ENCODE measurements at places on chromosomes 3 and 15.

DNA sequence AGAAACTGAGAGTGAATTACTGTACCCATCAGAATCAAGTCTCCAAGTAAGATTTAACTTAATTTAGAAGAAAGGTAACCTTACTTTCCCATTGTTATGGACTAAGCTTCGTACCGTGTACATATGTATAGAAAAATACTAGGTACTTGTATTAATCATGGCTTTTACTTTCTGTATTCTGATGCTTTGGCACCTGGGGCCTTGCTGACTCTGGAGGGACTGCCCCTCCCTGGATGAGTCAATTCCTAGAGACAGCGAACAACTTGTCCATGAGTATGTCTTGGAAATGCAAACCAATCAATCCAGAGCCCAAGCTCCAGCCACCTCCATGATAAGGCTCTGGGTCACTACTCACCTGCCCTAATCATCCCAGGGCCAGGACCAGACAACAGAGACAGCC is 50.0 kb upstream of the DGKG start:
- DNase-seq = no peak

DNA sequence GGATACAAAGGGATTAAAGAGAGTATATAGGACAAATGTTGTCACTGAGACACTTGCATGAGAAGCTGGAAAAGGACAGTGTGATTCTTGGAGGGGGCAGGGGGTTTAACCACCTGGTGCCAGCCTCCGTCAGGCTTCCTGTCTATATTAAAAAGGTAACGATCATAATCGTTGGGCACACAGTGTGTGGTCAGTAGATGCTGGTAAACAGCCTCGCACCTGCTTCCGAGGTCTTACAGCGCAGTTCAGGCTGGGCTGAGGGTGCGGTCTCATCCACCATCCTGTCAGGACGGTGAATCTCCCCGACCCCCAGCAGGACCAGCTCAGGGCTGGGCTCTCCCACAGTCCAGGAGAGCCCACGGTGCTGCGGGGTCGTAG is 47.7 kb upstream of the SMAD6 start:
- no peak for DNase-seq

GRCh38 chr3:10459954-10460754 is 45.2 kb downstream of the ATP2B2 start:
- DNase-seq = peak; percentile 75

DNA sequence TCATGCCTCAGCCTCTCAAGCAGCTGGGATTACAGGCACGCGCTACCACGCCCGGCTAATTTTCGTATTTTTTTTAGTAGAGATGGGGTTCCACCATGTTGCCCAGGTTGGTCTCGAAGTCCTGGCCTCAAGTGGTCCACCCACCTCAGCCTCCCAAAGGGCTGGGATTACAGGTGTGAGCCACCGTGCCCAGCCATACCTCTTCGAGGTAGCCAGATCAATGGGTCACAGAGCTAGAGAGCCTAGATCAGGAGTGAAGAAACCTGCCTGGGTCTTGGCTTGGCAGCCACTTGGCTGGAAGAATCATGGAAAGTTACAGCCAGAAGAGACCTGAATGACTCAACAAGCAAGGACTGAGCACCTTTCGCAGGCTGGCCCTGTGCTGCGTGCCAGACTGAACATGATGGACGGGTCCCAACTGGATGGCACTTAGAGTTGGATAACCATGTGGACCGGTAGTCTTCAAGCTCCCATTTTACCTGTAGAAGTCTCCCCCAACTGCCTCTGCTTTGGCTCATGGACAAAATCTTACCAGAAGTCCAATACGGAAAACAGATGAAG is 29.7 kb downstream of the GNB5 start:
- no peak for DNase-seq

GRCh38 chr15:26287381-26287780 is 424.3 kb upstream of the ATP10A start:
- no peak for DNase-seq

- DNase-seq = no peak
Measured at GRCh38 chr3:106929081-106929480, 448.2 kb upstream of the CCDC54 start.

- no peak for DNase-seq
Measured at GRCh38 chr15:79208179-79208578, 74.3 kb upstream of the ANKRD34C start.

DNA sequence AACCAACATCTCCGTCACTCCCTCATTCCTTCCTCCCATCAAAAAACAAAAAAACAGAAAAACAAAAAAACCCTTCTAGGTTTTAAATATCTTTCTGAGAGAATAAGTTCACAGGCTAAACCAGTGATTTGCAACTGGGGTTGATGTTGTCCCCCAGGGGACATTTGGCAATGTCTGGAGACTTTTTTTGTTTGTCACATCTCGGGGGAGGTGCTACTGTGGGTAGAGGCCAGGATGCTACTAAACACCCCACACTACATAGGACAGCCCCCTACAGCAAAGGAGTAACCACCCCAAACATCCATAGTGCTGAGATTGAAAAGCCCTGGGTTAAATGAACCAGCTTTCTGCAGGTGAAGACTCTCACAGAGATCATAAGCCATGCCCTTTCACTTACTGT is 17.0 kb upstream of the PROK2 start:
- no peak for DNase-seq

GRCh38 chr15:100834731-100835130 is 44.9 kb upstream of the ALDH1A3 start:
- DNase-seq = no peak

DNA sequence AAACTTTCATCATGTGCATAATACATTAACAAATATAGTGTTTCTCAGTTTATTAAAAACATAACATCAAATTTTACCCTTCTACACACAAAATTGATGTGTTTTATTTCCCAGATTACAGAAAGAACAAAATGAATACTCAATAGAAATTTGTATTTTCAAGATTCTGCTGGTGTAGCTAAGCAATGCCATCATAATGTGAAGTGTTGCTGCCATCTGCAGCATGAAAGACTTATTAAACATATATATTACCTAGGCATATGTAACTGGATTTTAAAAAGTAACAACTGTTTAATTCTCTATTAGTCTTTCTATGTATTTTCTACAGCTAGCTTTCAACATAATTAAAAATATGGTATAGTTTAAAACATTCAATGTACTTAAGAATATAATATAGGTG is 27.5 kb downstream of the PLSCR5 start:
- DNase-seq = peak; percentile 62

DNA sequence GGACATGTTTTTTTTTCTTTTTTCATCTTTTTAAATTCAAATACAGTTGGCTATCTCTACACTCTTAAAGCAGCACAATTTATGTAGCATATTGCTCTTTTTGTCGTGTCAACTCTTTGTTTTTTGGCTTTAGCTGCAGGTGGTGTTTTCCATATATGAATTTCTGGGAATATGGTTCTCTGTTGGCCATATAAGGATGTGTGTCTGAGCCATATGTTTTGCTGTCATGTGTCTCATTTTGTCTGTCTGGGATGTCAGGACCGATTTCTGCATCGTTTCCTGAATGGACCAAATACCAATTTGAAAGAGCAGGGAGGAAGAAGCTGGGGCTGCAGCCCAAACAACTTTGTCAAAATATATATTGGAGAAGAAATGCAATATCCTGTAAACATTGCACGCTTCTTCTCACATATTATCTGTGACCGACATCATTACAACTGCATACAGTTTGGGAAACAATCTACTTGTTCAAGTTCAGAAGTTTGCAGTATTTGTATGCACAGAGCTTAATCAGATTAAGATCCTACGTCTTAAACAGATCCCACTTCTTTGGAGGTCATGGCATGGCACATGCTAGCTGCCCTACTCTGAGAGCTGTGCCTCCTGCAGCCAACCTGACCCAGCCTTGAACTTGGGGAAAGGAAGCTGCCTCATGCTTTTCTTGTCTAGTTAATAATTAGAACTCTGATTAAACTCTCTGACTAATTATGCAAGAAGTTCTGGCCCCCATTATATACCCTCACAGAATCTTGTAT is 4.0 kb upstream of the SATB1 start:
- DNase-seq = no peak

GRCh38 chr3:156620901-156621300 is 53.5 kb upstream of the TIPARP start:
- no peak for DNase-seq

GRCh38 chr3:81394651-81395524 is 366.6 kb downstream of the GBE1 start:
- DNase-seq = no peak

DNA sequence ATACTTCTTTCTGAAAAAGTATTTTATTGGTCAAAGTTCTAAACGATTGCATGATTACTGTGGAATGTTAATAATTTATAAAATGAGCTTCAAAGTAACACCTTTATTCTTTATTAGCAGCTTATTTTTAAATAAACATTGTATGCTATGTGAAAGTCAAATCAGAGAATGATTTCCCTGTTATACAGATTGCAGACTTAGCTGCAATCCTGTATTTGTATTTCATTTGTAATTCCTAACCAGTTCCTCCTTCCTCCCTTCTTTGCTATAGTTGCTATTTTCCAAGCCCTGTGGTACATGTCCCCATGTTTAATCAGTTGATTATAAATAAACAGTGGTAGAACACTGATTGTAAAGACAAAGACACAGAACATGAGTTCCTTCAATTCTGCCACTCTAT is 42.4 kb upstream of the C15orf39 start:
- DNase-seq = no peak

DNA sequence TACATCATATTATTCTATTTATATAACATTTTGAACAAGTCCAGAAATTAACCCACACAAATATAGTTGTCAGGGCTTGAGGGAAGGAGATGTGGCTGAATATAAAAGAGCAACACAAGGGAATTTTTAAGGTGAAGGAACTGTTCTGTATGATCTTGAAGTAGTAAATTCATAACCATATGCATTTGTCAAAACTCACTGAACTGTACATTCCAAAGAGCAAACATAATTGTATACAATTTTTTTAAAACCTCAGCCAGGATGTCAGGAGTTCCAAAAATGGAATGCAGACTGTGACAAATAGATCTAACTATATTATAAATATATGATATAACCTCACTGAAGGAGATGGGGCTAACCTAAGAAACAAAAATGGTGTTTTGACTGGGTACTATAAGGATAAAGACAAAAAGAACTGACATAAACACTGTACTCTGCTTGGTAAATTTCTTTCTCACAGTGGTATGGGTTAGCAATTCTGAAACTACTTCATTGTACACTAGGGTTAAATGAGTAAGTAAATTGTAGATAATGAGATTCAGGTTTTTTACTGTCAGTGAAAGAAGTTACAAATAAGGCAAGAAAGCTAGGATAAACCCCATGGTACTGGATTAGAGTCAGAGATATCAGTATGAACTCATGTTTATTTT is 14.4 kb downstream of the GOLGB1 start:
- DNase-seq = no peak

- peak; percentile 16 for DNase-seq
Measured at GRCh38 chr3:144586382-144586781, 614.8 kb downstream of the DIPK2A start.

DNA sequence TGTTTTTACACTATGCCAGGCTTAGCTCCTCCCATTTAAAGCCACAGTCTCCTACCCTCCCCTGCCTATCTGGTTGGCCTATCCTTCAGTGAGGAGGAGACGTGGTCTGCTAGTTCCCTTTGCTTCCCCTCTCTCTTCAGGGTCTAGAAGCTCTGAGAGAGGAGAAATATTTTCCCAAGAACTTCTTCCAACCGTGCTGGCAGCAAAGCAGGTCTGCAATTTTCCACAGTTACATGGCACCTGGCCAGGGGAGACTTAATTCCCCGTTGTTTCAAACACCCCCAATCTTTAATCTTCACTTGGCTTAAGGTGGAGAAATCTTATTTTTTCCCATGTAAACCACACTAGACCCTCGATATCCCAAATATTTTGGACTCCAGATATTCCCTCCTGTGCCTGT is 149.5 kb upstream of the MCTP2 start:
- no peak for DNase-seq

DNA sequence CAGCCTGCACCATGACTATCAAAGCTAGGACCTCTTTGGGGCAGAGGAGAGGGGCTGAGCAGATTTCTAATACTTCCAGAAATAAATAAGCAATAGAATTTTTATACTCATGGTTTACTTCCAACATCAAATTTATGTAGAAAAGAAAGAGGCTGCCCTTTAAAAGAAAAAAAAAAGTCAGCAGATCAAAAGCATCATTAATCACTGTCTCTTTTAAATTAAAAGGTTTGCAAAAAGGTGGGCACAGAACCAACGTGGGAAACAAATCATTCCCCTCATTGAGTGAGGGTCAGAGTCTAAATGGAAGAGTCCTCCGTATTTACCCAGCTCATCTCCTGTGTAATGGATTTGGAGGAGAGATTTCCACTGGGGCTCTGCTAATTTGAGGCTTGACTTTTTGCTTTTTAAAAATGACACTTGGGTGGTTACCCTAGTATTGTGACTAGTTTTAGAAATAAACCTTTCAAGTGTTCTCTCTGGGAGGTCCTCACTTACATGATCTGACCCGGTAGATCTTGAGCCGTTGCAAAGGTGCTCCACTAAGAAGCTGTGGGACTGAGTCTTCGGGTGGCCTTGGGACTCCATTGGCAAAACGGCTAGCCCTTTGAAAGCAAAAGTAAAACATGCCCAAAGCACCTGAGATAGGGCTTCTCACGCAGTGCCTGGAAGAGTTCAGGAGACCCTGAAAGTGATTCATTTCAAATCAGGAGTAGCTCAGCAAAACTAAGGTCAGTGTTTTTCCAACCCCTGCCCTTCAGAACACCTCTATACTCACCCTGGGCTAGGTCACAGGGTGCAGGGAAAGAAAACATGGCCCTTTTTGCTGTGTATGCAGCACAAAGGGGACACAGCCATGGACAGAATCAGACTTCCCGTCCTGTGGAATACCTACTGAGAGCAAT is 320.9 kb downstream of the FOXP1 start:
- no peak for DNase-seq

DNA sequence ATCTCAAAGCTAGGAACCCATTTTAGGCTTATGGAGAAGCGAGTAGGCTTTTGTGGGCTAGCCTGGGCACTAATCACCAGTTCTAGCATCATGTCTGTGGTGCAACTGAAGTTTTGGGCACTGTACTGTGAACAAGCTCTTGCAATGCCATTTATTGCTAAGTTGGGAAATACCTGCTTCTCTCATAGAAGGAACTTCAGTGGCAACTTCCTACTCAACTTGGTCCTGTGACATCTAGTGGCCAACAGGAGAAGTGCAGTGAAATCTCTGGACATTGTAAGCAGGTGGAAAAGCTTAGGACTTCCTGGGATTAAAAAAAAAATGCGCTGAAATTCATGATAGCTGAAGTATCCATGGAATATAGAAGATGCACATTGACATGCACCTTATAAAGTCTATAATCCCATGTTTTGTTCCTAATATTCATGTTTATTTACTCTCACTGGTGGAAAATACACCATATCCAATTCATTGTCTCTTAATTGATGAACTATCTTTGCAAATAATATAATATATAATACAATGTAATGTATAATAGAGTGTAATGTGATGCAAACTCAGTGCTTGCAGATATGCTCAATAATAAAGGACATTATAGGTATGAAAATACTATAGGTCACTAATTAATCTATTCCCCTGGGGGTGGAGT is 6.5 kb upstream of the ALDH1A3 start:
- DNase-seq = peak; percentile 82

DNA sequence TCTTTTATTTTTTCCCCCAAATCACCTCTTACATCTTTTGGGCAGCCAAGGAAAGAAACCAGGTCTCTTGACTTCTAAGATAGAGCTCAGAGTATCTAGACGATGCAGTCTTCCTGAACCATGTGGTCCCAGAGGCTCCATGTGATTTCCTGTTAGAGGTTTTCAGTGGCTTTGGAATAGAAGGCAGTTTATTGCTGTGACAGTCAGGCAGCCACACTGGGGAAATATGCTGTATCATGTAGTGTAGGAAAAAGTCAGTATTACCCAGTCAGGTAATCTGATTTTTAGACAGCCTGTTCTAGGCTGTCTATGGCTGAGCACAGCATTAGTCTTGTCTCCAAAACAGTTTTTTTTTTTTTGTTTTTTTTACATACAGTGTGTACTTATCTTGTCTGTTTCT is 294.3 kb downstream of the THSD4 start:
- peak; percentile 24 for DNase-seq

GRCh38 chr3:63343674-63344073 is 65.6 kb downstream of the SYNPR start:
- DNase-seq = peak; percentile 96

Measured in A673 (cell line).